ENCODE measurements at places on chromosomes 1 and 21. TPM values are rescaled to one million over a fixed set of nuclear protein-coding genes. Genes with fewer than 3 reads are reported as not detected.

Gene GNAT2
- 0.19 TPM for polyA plus RNA-seq

Gene NMNAT2
- 0.99 TPM for polyA plus RNA-seq

Gene AMPD1
- not detected for polyA plus RNA-seq

Gene ASH1L
- 22.4 TPM for polyA plus RNA-seq

Gene ANGPTL7
- polyA plus RNA-seq = 50.5 TPM

Gene C1orf210
- 47.4 TPM for polyA plus RNA-seq

Gene SLAMF7
- polyA plus RNA-seq = not detected

Gene PUM1
- 68.6 TPM for polyA plus RNA-seq

Gene KCNA2
- polyA plus RNA-seq = not detected

Gene IL20
- not detected for polyA plus RNA-seq

Gene CASQ2
- not detected for polyA plus RNA-seq

Gene S100A9
- polyA plus RNA-seq = 1.9 TPM

Gene HAPLN2
- polyA plus RNA-seq = not detected

Gene ILDR2
- polyA plus RNA-seq = 0.28 TPM

Gene CACNA1S
- polyA plus RNA-seq = not detected

Gene AKNAD1
- polyA plus RNA-seq = not detected
